Islet precursor cell (in vitro differentiated cells): ENCODE measurements at places on chromosomes 7 and 10.

DNA sequence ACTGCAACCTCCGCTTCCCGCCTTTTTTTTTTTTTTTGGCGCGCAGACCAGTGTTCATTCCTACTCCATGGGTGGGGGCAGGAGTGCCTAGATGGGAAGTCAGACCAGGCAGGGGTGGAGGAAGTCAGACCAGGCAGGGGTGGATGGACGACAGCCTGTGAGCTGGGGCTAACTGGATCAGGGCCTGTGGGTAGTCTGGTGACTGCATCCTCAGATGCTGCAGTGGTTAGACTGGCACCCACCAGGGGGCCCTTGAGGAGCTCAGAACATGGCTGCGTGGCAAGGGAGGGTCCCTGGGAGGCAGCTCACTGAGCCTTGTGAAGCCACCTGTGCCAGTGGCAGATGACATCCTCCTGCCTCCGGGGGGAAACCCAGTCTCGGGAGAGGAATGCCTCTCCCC is 35.1 kb downstream of the RCC1L start:
- no peak for DNase-seq

DNA sequence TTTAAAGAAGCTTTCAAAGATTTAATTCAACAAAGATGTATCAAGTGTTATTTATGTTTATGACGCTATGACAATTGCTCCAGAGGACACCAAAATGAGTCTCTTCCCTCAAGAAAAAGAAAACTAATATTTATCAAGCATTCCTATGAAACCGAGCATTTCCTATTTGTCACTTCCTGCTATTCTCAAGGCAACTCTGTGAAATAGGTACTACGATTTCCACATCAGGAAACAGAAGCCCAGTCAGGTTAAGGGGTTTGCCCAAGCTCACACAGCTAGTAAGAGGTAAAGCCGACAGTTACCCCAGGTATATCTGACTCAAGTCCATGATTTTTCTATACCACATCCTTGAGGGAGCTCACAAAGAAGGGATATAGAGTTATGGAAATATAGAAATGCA is 85.9 kb downstream of the TRIL start:
- DNase-seq, result no peak

- no peak for DNase-seq
Measured at GRCh38 chr10:7045891-7046599, 364.8 kb downstream of the SFMBT2 start.

- no peak for DNase-seq
Measured at GRCh38 chr7:28433039-28433438, 20.7 kb downstream of the CREB5 start.

DNA sequence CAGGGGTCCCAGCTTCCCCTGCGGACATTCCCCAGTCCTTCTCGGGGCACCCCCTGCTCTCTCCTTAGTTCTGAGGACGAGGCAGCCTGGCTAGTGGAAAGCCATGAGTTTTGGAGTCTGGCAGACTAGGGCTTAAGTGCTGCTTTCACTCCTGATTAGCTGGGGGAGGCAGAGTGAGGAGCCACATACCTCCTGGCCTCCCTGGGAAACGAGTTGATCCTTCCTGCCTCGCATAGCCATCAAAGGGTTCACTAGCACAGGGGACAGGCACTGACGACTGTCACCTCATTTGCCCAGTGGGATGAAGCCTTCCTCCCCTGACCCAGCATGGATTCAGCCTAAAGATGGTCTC is 402.5 kb downstream of the RPS24 start:
- DNase-seq, result peak; percentile 70

- DNase-seq, result no peak
Measured at GRCh38 chr10:54681136-54681535, 119.9 kb downstream of the PCDH15 start.

DNA sequence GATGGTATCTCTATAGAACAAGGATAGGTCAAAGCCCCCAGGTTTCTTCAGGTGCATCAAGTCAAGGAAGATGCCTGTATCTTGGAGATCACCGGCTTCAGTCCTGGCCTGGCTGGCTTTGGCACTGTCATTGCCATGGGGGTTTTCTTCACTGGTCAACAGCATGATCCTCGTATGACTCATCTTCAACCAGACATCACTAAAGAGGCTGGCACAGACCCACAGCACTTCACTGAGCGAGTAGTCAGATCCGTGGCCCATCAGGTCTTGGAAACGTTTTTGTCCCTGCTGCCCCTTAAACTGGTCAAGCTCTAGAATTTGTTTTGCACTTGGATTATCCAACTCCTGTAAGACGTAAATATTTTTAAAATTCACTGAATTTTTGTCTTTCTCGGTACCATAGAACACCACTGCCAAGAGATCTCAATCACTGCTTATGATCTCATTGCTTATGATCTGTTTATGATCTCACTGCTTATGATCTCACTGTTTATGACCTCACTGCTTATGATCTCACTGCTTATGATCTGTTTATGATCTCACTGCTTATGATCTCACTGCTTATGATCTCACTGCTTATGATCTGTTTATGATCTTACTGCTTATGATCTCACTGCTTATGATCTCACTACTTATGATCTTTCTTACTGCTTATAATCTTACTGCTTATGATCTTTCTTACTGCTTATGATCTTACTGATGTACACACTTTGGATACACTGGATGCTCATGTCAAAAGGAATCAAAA is 135.2 kb downstream of the CYP26A1 start:
- no peak for DNase-seq

DNA sequence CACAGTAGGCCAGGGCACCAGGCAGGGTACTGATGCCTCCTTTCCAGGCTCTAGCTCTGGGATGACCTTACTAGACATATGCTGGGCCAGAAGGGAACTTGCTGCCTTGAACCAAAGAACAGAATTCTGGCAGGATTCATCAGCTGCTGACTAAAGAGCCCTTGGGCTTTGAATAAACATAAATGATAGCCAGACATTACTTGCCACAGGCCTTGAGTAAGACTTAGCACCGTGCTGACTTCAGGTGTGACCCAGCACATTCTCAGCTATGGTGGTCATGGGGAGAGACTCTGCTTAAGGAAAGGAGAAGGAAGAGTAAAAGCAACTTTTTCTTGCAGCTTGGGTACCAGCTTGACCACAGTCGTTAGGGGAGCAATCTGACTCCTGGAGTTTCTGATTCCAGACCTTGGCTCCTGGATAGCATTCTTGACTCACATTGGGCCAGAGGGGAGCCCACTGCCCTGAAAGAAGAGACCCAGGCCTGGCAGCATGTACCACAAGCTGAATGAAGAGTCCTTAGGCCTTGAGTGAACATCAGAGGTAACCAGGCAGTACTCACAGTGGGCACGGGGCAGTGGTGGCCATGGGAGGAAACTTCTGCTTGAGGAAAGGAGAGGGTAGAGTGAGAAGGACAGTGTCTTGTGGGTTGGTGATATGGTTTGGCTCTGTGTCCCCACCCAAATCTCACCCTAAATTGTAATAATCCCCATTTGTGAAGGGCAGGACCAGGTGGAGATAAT is 926.1 kb upstream of the SORCS1 start:
- DNase-seq, result no peak

DNA sequence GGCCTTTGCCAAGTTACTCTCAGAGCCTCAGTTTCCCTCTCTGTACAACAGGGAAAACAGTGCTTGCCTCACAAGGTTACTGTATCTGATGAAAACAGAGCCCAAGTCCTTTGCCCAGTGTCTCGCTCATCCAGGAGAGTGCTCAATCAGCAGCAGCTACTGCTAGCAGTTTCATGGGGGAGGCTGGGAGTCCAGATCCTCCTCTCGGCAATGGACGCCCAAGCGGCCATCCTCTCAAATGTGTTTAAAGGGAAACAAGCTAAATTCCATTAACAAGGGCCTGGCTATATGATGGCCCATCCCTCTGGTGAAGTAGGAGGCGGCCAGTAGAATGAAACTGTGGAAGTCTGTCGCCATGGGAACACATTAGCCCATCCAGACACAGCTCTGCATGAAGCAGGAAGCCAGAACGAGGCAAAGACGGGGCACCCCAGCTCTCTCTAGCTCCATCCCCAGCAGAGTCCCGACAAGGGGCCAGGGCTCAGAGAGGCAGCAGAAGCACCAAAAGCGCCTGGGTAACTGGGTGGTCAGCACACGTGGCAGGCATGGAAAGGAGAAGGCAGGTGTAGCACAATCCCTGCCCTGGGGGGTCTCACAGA is 35.2 kb downstream of the FAM53B start:
- no peak for DNase-seq

- no peak for DNase-seq
Measured at GRCh38 chr7:72268796-72269195, 143.3 kb downstream of the CALN1 start.

DNA sequence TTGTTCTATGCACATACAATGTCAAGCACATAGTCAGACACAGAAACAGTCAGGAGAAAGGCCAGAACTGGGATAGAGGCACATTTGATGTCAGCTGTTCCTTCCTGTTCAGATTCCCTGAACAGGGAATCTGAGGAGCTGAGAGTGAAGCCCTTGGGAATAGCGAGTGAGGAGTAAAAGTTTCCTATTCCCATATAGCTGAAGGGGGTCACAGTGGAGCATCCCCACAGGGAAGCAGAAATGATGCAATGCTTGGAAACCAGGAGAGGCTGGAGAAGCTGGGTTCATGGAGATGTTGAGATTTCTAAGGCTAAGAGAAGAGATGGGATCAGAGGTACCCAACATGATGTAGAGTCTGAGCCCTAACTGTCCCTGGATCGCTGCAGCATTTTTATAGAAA is 11.3 kb upstream of the PRXL2A start:
- DNase-seq, result no peak

GRCh38 chr10:14560274-14560673 is 214.4 kb downstream of the FAM107B start:
- peak; percentile 79 for DNase-seq

DNA sequence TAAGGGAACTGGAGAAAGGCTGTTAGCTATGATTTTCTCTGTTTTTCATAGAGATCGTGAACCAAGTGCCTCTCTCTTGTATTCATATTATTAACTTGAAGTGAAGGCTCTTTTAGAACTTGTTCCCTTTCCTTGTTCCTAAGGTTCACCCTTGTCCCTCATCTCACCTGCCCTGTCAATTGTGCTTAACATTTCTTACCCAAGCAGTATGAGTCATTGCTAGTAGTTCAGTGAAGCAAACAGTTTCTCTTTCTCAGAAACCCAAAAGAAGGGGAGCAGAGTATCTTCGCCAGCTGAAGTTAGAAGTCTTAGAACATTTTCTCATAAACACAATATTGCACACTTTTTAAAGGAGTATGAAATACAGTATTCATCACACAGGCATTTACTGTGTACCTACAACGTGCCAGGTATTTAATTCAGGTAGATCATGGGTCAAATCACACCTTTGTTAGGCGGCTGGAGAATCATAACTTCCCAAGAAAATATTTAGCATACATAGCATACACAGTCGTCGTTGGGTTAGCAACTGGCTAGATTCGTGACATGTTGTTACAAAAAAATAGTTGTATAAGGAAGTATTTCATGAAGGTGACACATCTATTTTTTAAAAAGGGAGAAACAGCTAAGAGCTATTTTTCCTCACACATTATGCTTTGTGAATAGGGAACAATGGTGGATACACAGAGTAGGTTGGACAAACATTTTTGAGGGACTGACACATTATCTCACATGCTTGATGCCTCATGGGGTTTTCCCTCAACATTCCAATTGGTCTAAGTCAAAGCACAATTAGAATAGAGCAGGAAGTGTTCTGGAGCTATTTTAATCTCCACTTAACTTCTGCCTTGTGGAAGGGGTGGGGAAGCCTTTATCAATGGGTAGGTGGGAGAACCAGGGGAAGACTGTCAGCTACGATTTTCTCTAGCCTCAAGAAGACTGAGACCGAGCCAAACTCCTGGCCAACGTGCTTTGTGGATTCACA is 13.2 kb downstream of the HDAC9 start:
- peak; percentile 76 for DNase-seq

- DNase-seq, result no peak
Measured at GRCh38 chr7:153400735-153401593, 641.4 kb downstream of the ACTR3B start.

DNA sequence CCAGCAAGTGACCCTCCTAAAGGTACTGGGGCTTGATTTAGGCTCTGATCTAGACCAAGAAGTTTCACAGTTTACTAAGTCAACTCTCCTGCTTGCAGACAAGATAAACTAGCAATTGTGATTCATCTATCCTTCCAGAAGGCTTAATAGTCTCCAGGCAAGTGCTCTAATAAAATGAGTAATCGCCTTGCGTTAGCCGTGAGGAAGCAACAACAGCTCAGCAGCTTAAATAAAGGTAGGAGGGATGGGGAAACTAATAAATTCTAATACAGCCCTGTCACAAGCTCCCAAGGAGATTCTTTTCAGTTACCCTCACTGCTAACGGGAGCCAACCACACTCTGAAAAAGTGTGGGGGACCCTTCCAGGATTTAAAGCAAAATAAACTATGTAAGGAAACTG is 48.4 kb downstream of the FRMD4A start:
- DNase-seq, result no peak

GRCh38 chr10:13221572-13221971 is 12.6 kb downstream of the UCMA start:
- DNase-seq, result no peak

- no peak for DNase-seq
Measured at GRCh38 chr7:753190-753589, 26.1 kb upstream of the PRKAR1B start.

DNA sequence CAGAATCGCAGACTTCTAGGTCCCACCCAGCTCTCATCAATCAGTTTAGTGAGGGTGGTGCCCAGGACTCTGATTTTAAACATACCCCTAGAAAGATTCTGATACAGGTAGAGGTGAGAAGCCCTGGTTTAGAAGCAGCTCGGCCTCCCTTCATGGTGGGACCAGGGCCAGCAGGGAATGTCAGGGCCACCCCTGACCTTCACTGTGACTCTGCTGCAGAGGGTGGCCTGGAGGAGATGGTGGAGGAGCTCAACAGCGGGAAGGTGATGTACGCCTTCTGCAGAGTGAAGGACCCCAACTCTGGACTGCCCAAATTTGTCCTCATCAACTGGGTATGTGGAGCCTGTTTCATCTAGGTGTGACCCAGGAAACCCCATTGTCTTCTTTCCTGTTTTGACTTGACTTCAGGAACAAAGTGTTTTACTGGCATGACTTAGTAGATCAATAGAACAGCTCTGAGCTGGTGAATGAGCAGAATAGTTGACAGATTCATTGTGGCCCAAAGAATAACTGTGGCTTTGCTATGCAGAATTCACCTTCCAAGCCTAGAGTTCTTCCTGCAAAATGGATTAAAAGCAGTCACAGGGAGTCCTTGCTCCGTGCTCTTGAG is 7.2 kb downstream of the DBNL start:
- peak; percentile 22 for DNase-seq

GRCh38 chr7:66173856-66174255 is 31.3 kb upstream of the TPST1 start:
- no peak for DNase-seq

DNA sequence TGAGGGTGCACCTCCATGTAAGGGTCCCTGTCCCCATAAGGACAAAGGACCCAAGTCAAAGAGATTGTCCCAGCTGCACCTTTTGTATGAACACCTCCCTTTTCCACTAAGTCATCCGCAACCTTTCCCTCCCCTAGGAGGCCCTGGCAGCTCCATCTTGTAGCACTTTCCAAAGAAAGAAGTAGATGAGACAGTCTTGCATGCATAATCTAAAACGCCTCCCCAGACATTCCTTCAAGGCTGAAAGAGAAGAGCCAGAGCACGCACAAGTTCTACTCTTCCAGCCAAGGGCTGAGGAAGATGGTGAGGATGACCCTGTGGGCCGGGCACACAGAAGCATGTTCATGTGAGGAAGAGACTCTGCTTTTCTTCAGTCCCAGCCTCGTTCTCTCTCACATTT is 194.4 kb downstream of the TNS3 start:
- no peak for DNase-seq
